ENCODE measurements at places on chromosomes 16 and 17.

DNA sequence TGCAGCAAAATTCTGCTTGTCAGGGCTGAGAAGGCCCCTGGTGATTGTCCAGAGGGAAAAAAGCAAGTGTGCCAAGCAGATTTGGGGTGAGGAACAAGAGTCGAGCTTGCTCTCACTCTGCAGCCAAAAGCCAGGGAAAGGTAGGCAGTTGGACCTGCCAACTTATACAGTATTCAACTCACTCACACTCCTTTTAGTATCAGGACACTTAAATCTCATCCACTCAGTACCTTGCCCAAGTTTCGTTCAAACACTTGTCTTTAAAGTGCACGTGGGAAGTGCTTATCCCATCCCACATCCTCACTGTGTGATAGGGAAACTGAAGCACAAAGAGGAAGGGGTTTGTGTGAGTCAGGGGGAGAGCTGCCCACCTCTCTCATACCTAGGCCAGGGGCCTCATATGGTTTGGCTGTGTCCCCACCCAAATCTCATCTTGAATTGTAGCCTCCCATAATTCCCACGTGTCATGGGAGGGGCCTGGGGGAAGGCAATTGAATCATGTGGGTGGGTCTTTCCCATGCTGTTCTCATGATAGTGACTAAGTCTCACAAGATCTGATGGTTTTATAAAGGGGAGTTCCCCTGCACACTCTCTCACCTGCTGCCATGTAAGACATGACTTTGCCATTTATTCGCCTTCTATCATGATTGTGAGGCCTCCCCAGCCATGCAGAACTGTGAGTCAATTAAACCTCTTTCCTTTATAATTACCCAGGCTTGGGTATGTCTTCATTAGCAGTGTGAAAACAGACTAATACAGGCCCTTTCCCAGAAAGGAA is 25.6 kb upstream of the CES5A start:
- no peak for DNase-seq

DNA sequence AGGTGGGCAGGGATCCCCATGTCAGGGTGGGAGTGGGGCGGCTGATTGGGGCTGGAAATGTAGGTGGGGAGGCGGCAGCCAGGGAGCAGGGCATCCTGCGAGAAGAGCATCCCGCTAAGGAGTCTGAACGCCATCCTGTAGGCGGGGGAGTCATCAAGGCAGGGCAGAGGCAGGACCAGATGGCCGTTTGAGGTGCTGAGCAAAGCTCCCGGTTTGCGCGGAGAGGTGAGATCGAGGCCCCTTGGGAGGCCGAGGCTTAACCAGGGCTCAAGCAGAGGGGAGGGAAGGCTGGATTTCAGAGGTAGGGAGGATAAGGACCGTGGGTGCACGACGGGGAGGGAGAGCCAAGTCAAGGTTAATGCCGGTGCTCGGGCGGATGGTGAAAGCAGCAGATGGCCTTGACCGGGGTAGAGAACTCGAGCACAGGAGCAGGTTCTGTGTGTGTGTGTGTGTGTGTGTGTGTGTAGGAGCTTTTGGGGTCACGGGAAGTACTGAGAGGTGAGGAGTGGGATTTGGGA is 472 bp upstream of the NME2 start:
- DNase-seq: no peak

- DNase-seq: no peak
Observed at GRCh38 chr17:45319239-45319703, 2.5 kb upstream of the MAP3K14 start.

GRCh38 chr17:68446626-68447041 is 10.7 kb downstream of the WIPI1 start:
- no peak for DNase-seq

- no peak for DNase-seq
Observed at GRCh38 chr16:88007321-88007731, 56.1 kb downstream of the BANP start.

DNA sequence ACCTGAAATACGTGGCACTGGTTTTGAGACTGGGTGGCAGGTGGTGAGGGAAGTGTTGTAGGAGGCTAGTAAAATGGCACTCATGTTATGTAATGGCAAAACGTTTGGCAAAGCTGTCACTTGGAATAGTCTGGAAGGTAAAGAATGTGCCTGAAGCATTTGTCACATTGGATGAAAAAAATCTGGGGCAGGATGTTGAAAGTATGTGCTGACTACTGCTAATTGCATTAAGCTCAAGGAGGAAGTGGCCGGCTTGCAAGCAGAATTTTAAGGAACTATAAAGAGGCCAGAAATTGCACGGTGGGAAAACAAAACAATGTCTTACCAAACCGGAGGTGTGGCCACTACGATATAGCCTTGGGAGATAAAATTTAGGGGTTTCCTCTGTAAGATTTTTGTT is 26.6 kb upstream of the NLRP1 start:
- DNase-seq: no peak

- no peak for DNase-seq
Observed at GRCh38 chr17:51097708-51098446, 22.8 kb downstream of the SPAG9 start.

DNA sequence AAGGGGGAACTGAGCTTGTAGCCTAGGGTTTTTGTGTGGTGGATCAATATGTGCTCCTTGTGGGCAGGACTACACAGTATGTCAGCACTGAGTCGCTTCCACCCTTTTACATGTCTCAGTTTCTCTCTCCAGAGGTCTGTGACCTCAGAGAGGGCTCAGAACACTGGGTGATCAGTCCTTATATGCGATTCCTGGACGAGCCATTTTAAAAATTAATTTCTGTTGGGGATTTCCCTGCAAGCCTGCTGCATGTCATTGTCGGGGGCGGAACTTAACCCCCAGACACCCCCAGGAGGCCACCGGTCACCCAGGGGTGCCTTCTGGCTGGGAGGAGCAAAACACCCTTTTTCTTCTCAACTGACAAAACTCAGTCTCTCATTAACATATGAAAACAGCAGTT is 14.1 kb downstream of the DHRS7B start:
- no peak for DNase-seq

GRCh38 chr17:80254396-80255251 is 6.0 kb upstream of the RNF213 start:
- no peak for DNase-seq

DNA sequence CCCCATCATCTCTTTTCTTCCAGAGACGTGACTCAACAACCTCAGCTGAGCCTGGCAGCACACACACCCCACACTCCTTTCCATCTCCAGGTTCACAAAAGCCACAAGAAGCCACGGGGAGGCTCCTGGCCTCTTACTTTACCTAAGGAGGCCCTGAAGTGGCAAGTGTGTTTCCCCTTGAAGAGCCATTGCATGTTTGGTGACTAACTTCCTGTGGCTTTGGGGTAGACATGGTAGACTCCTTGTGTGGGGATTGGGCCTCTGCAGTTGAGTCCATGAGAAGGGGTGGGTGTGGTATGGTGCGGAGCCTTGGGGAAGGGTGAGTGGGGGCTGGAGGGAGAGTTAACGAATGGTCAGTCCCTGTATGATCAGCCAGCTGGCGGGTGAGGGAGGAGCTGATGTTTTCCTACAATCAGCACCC is 24.2 kb downstream of the SAP30BP start:
- no peak for DNase-seq

- DNase-seq: no peak
Observed at GRCh38 chr16:19804538-19805323, 79.9 kb downstream of the GPRC5B start.

DNA sequence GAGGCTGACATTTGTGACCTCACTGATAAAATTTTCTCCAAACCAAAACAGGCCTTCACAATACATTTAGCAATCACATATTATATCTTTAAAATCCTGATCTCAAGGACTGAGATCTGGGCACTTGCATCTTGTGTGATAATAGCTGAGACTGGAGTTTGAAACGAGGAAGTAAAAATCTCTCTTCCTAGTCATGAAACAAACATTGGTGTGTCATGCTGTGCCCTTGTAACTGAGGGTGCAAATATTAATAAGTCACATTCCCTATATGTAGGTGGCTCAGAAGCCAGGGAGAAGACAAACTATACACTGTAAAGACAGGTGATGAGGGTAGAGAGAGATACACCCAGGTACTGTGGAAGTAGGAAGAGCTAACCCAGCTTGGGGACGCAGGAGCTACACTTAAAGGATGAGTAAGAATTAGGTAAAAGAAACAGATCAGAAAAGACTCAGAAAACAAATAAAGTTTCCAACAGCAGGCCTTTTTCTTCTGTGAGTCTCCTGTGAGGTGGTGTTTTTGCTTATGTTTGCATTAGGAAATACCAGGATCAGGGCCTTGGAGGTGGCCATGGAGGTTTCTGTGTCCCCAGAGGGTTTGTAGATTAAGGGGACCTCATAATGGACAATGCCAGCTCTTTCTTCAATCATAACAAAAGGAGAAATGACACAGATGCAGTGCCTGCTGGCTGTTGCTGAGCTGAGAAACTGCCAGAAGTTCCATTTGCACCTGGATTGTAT is 335.7 kb downstream of the GRIN2A start:
- no peak for DNase-seq

GRCh38 chr16:57999366-57999970 is 1.0 kb downstream of the ZNF319 start:
- DNase-seq: no peak

GRCh38 chr17:6387442-6387841 is 47.5 kb downstream of the AIPL1 start:
- no peak for DNase-seq

DNA sequence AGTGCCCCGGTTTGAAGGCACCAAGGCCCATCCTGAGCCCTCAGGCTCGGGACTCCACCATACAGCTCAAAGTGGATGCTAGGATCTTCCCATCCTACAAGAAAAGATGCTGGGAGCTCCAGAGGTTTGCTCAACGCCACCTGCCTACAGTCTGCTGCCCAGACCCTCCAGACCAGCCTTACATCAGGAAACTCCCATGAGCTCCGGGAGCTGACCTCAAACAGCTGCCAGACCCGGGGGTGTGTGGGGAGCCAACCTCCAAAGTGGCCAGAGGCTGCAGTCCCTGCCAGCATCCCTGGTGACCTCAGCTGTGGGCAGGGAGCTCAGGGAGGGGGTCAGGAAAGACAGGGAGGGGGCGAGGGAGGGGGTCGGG is 43.8 kb downstream of the C16orf82 start:
- DNase-seq: no peak

DNA sequence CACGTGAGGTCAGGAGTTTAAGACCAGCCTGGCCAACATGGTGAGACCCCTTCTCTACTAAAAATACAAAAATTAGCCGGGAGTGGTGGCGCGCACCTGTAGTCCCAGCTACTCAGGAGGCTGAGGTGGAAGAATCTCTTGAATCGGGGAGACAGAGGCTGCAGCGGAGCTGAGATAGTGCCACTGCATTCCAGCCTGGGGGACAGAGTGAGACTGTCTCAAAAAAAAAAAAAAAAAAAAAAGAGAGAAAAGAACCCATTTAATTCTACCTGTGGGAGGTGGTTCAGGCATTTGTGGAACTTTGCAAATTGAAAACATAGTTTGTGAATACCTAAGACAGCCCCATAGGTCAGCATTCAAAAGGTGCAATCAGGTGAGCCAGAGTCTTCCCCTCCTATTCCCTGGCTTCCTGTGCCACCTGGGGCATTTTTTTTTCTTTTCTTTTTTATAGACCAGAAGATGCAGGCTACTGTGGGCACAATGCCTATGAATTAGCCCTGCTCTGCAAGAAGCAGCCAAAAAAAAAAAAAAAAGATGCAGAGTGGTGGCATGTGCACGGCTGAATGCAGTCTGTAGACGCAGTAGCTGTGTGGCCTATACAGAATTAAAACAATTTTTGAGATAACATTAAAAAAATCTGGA is 9.1 kb upstream of the SOCS3 start:
- DNase-seq: no peak

GRCh38 chr17:75242461-75243042 is 18.9 kb downstream of the GGA3 start:
- DNase-seq: no peak

GRCh38 chr16:50642349-50642748 is 38.8 kb downstream of the SNX20 start:
- no peak for DNase-seq

DNA sequence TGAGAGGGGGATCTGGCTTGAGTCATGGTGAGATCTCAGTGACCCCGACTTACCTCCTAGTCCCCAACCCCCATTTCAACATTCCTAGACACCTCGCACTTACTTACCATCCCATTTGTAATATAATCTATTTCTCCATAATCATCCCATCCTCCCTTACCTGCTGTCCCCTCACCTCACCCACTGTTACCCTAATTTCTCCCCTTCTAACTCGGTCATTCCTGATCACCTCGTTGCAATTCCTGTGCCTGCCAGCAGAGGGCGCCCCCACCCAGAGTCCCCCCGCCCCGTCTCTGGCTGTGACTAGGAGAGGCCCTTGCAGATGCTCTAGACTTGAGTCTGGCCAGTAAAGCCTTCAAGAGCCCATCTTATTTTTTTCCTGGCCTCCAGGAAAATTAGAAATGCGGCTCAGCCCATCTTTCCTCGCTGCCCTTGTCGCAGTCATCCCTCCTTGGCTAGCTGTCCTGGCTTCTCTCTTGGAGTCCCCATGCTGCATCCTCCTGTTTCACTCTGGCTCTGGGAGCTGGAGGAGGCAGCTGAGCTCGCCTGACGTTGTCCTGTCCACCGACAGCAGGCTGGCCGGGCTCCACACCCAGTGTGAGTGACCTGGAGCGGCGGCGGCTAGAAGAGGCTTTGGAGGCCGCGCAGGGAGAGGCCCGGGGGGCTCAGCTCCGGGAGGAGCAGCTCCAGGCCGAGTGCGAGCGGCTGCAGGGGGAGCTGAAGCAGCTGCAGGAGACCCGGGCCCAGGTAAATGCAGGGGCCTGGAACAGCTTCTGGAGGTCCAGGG is 5.0 kb downstream of the TBKBP1 start:
- peak; percentile 82 for DNase-seq

GRCh38 chr17:58741121-58741625 is 14.5 kb upstream of the PPM1E start:
- DNase-seq: no peak

DNA sequence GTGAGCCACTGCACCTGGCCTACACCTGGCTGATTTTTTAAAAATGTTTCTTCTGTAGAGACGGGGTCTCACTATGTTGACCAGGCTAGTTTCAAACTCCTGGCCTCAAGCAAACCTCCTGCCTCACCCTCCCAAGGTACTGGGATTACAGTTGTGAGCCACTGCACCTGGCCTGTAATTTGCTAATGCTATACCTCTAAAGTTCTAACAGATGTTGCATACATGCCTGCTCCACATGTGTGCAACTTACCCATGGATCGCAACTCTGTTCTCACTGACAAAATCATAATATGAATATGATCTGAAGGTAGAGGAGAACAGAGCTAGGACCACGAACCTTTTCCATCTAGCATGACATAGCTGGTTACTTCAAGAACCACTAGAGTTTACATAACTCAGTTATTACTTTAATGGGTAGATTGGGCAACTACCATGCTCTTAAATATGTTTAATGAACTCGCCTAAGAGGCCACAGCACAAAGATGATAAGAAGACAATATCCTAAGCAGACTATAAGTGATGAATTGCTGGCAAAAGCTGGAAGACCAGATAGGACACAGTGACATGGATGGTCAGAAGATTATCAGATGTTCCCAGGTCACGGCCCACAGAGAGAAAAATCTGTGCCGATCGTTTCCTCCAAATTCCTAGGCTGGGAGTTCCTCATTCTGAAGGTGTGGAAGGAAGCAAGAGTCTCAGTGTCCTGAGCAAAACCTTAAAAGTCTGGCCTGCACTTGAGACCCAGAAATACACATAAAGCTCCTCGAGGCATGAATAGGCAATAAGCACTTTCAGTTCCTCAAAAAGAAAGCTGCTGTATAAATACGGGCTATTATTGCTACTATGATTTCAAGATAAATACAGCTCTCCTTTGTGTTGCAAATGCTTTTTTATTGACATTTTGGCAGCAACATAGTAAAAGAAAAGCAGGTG is 53.6 kb upstream of the ICAM2 start:
- DNase-seq: no peak
